Lower leg skin (tissue), 4 donors: ENCODE measurements at places on chromosomes 1 and 21.
A peak's percentile ranks its signal among the peaks of the same experiment; 100 is the strongest.

DNA sequence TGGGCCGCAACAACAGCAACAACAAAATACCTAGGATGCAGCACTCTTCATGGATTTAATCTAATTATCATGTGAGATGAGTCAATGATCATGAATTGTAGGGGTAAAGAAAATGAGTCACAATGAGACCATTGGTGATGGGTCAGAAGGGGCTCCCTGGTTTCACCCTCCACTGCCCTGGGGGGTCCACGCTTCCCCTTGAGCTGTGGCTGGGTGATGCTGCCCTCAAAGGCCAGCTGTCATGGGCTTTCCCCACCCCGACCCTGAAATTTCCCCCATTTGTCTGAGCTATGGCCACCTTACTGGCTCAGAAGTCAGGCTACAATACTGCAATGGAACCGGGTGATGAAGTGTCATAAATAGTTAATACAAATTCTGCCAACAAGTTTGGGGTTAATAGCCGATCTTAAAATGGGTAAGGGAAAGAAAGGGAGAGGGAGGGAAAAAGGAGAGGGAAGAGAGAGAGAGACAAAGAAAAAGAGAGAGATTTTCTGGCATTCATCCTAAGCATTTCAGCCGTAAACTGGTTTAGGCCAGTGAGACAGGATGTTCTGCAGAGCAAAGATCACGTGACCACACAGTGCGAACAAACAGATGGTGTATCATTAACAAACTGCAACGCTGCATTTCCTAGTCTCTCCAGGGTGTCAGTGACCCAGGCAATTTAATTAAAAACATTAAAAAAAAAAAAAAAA is 143.4 kb upstream of the ERRFI1 start:
- DNase-seq: peak; percentile 79

DNA sequence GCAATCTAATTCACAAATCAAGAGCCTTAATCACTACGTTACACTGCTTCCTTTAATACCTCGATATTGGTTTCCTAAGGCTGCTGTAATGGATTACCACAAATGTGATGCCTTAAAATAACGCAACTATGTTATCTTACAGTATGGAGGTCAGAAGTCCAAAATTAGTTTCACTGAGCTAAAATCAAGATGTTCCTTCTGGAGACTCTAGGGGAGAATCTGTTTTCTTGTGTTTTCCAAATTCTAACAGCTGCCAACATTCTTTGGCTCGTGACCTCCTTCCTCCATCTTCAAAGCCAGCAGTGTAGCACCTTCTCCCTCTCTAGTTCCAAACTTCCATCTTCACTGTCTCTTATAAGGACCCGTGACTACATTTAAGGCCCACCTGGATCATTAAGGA is 335.0 kb upstream of the NFIA start:
- no peak for DNase-seq

DNA sequence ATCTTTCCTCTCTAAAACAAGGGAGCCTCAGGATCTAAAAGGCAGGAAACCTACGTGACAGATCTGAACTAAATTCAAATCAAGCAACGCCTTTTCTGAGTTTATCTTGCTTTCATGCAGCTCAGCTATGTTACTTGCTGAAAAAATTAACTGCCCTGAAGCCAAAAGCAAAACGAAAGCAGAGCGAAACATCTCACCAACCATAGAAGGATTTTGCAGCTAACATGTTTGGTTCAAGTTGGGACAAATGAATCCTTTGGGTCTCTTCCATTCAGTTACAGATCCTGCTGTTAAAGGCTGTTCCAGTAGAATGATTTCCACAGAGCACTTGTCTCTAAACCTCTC is 482 bp downstream of the SLC2A5 start:
- DNase-seq: no peak

DNA sequence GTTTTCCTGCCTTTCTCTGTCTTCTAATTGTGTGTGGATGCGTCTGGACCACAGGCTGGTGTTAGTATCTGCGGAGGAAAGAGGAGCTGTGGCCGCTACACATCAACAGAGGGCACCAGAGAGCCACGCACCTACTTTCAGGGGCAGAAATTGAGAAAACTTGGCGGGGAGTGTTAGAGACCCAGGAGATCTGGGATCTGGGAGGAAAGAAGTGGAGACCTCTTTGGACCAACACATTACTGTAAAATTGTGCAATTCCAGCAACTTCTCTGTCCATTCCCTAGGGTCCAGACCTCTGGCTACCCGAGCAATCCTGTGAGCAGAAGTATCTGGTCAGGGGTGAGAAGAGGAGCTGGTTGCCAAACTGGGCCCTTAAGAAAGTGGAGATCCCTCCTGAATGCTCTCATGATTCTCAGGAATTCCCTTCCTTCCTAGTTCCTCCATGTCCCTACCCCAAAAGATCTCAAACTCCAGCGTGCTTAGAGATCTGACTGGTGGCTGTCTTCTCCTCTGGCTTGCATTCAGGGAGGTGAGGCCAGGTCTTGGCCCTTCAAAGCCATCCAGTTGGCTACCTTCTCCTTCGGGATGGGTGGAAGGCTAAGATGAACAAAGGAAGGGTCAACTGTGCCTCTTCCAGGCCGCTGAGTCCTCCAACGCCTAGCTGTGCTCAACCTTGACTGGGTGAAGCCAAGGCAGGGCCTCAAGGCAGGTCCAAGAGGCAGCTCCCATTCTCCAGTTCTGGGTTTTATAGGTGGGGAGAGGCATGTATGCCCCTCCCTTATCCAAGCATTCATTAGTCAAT is 1.2 kb upstream of the KIRREL1 start:
- peak; percentile 67 for DNase-seq

DNA sequence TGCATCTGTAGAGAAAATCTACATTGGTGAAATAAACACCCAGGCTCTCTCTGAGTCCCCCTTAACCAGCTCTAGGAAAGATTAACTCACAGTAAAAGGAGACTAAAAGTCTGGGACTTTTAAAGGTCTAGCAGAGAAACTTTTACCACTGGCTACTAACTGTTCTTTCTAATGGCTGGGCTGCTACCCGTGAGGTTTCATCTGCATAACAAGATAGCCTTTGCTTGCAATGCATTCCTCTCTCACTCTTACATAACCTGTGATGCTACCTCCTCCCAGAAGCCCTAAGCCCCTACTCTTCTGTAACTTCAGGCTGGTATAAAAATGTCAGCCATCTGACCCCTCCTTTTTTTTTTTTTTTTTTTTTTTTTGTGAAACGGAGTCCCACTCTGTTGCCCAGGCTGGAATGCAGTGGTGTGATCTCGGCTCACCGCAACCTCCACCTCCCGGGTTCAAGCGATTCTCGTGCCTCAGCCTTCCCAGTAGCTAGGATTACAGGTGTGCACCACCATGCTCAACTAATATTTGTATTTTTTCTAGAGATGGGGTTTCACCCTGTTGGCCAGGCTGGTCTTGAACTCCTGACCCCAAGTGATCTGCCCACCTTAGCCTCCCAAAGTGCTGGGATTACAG is 344.2 kb downstream of the RGS7 start:
- DNase-seq: no peak

DNA sequence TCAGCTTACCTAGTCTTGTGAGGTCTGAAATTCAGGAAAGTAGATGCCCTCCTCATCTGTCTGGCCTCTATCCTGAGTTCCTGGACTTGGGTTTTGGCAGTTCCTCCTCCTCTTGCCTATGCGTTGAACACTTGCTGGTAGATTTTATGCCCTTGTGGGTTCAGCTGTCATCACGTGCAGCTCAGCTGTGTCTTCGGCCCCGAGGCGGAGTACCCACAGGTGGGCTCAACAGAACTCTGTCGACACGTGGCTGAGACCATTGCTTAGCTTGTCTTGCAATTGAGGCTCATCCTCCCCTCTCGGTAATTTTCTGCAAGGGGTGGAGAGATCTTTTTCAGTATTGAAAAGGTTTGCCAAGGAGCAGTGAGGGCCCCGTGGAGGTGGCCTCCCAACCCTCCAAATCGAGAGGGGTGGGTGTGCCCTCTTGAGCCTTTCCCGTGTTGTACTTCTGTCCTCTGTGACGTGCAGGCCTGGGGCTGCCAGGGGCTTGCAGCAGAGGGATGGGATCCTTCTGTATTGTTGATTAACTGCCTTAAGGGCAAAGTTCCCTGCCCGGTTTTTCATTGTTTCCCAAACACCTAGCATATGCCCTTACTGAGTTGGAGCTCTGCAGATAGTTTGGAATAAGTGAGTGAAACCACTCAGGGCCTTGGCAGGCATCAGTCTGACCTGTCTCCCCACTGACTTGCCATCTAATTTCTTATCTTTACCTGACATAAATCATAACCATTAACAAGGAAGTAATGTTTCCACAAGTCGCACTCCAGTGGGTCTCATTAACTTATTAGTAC is 2.9 kb downstream of the CENPS start:
- DNase-seq: no peak

GRCh38 chr1:21334214-21335087 is 44.2 kb upstream of the ECE1 start:
- DNase-seq: peak; percentile 77

GRCh38 chr21:34166468-34166867 is 93.1 kb downstream of the MRPS6 start:
- peak; percentile 8 for DNase-seq

DNA sequence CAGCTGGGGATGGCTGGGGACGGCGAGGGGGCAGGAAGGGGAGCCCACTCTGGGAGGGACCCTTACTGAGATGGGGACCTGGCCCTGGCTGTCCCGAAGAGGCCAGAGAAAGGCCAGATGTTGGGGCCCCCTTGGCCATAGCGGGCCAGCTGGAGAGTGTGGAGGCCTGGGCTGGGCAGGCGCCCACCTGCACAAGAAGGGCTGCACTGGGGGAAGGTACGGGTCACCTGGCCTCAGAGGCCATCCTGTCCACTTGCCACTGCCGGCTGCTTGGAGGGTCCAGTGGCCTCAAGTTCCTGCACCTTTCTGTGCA is 5.0 kb upstream of the PLCH2 start:
- no peak for DNase-seq

DNA sequence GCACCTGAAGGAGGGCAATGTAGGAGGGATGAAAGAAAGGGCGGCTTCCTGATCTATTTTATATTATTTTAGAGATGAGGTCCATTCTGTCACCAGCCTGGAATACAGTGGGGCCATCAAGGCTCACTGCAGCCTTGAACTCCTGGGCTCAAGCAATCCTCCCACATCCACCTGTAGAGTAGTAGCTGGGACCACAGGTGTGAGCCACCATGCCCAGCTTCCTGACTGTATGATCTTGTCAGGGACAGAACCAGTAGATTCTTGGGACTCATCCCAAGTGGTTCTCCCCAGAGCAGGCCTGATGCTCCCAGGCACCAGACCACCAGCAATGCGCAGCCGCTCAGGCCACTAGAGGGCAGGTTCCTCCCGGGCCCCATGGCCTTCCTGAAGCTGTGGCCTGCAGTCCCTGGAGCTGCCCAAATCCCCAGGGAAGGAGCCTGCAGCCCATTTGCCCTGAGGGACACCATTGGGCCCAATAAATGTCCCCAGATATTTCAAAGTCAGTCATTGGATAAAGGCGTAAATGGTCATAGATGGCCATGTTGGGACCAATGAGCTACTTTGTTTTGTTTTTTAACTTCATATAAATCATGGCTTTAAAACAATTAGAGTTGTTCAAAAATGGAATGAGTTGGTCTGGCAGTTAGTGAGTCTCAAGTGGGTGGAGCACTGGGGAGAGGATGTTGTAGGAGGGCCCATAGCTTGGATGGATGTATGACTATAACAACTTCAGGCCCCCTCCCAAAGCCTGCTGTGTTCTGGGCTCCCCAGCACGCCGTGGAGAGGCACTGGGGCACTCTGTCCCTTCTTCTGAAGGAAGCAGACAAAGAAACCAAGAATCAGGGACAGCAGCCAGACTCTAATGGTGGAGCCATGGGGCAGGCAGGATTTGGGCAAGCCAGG is 44.7 kb upstream of the GOLT1A start:
- DNase-seq: no peak

GRCh38 chr1:230091473-230092231 is 24.6 kb downstream of the GALNT2 start:
- DNase-seq: no peak

GRCh38 chr21:23471877-23472276 is 2135.4 kb downstream of the MRPL39 start:
- DNase-seq: no peak

- no peak for DNase-seq
These were observed 342.0 kb downstream of the VAV3 start for GRCh38 chr1:107622966-107623365.

GRCh38 chr1:153566414-153567371 is 1.0 kb upstream of the S100A2 start:
- peak; percentile 99 for DNase-seq

DNA sequence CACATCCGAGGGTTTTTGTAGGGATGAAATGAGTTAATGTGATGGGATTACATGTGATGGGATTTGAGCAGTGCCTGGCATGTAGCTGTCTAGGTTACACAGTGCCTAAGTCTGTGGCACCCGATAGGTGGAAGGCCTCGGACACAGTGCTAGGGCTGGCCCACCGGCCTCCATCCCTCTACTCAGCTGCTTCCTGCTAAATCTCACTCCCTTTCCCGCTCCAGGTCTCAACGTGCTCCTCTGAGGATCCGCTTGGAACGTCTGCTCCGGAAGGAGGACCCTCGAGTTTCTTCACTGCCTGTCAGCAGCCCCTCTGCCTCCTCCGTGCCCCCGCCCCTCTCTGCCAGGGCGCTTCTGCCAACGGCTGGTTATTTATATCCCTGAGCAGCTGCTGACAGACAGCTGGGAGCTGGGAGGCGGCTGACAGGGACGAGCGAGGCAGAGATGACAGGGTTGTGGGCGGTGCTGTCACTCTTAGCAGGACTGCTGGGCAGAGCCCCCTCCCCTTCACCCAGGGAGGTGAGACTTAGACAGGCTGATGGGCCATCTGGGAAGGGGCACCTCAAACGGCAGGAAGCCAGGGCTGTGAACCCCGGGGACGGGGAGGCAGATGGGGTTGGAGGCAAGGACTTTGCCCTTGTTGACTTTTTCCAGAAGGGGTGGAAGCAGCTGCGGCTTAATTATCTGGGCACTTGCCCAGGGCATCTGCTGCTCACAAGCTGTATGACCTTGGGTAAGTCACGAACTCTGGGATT is 26.6 kb upstream of the LRRN2 start:
- no peak for DNase-seq

GRCh38 chr1:159428536-159428935 is 3.5 kb upstream of the OR10J4 start:
- DNase-seq: no peak

- no peak for DNase-seq
These were observed 136.2 kb upstream of the BACE2 start for GRCh38 chr21:41031701-41032220.

DNA sequence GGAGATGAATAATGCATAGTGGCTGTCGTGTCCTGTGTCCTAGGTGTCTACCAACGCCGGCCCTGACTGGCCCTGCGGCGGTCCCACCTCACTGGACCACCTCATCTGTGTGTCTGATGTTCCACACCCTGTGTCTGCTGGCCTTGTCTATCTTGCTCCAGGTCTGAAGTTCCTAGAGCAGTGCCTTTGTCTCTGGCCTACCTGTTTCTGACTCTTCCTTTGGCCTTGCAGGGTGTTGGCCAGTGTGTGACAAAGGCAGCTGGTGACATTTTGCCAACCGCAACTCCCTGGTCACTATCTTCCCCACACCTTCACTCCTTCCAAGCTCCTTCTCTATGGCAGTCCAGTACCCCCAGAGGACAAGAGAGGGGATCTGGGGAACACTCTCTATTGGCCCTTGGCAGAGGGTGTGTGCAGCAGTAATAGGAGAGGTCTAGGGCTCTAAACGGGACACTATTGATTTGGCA is 1.4 kb upstream of the AHDC1 start:
- DNase-seq: no peak
